ENCODE measurements at places on chromosomes 16 and 17.

- no peak for DNase-seq
Measured at GRCh38 chr16:49424961-49425360, 51.4 kb downstream of the C16orf78 start.

GRCh38 chr16:9311303-9311954 lies 220.0 kb downstream of the HAPSTR1 start:
- no peak for DNase-seq

DNA sequence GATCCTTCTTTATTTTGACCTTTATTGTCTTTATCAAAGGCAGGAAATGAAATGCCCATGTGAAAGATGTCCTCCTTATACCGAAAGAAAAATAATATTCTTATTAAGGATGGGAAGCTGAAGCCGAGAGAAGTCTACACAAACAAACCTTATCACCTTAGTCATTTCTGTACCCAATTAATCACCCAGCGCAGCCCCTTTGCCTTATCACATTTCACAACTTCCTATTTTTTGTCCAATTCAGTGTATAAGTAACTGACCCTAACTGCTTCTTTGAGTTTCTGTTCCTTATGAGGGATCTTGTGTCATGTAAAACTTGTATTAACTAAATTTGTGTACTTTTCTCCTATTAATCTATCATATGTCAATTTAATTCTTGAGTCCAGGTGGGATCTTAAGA lies 16.4 kb upstream of the CCL23 start:
- DNase-seq: no peak

DNA sequence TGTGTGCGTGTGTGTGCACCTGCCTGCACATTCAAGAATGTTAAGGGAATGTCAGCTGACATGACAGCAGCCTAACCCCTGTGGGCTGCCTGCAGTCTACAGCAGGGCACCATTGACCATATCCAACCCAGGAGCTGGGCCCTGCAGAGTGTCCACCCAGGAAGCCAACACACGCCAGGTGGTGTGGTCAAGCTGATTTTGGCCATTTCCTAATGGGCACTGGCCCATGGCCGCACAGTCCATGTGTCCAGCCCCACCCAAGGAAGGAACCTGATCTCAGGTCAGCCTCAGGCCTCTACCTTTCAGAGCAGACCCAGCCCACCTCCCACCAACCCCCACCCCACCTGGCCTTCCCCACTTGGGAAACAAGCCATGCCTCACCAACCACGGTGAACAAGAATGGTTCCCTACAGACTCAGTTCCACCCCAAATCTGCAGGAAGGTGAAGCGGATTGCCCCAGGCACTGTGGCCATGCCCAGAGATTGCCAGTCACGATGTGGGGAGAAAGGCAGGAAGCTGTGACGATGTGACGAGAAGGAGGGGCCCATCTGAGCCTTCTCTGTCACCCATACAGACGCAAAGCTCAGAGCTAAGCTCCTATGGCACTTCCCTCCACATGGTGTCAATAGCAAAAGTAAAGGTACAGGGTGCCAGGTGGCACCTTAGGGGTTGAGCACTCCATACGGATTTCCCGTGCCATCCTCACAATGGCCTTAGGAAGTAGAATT lies 77.5 kb downstream of the ZNF423 start:
- DNase-seq: no peak

DNA sequence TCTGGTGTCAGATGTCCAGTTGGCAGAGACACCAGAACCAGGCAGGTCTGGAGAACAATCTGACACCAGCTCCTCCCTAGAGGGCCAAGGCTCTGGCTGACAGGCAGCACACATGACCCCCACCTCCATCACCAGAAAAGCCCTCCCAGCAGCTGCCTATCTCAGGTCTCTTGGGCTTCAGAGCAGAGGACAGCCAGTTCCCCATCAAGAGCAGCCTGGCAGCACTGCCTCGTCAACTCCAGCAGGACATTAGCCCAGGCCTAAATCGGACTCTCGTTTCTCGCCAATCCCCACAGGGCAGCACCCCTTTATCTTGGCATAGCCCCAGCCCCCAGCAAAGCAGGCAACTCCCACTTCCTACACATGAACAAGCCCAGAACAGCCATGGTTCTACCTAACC lies 4.4 kb downstream of the JUP start:
- DNase-seq: no peak

DNA sequence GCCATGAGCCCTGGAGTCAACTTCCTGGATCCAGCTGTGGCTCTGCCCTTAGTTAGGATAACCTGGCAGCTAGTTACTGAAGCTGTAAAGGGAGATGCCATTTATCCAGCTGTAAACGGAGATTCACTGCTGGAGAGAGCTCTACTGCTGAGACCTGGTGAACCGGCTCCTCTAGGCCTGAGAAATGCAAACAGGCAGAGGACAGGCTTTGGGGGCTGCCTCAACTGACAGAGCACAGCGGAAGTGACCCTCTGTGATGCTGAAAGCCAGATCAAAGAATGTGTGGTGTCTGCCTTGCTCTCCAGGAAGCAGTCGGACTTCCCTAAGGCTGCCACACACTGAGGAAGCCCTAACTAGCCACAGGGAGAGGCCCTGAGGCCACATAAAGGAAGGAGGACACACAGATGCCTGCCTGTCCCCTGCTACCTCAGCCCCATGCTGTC lies 21.9 kb upstream of the GPRC5C start:
- no peak for DNase-seq

- DNase-seq: no peak
Measured at GRCh38 chr17:66547151-66547865, 244.9 kb downstream of the PRKCA start.

- DNase-seq: no peak
Measured at GRCh38 chr16:11359370-11359769, 14.1 kb downstream of the RMI2 start.

- DNase-seq: no peak
Measured at GRCh38 chr16:53949715-53950410, 245.9 kb downstream of the FTO start.

GRCh38 chr16:14148569-14148968 lies 77.5 kb downstream of the MRTFB start:
- DNase-seq: no peak

- DNase-seq: no peak
Measured at GRCh38 chr16:11409398-11409797, 64.1 kb downstream of the RMI2 start.

DNA sequence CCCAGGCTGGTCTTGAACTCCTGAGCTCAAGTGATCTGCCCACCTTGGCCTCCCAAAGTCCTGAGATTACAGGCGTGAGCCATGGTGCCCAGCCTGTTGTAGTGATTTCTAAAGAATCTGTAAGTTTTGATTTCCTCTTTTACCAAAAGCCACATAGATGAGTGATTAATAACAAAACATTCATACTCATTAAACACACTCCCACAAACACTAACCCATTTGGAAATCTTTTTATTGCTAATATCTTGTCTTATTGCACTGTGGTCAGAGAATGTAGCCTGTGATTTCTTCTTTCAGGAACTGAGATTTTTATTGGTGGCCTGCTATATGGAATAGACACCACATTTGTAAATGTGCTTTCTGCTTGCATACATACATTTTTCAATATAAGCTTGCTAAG lies 31.6 kb downstream of the MYH10 start:
- no peak for DNase-seq

GRCh38 chr17:44636562-44636961 lies 19.7 kb upstream of the MEIOC start:
- DNase-seq: no peak

GRCh38 chr17:65270499-65271253 lies 133.5 kb downstream of the RGS9 start:
- no peak for DNase-seq

- DNase-seq: peak; percentile 89
Measured at GRCh38 chr17:49193513-49194296, 16.7 kb downstream of the GNGT2 start.

GRCh38 chr16:72025404-72026114 lies 17.0 kb downstream of the DHODH start:
- DNase-seq: peak; percentile 67

DNA sequence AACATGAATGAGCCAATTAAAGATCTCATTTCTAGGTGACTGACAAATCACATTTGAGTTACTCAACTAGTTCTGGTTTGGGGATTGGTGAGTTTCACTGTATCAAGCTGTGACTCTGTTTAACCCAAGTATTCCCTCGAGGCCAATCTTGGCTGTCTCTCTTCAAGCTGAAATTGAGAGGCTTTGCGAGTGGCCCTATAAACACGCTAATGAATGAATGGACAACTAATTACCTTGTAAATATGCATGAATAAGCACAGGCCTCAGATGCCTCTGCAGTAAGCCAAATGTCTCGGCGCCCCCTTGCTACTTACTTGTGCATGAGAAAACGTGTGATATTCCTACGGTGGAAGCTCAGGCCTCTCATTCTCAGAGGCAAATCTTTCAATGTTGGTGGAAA lies 450.3 kb upstream of the PSMD7 start:
- no peak for DNase-seq

DNA sequence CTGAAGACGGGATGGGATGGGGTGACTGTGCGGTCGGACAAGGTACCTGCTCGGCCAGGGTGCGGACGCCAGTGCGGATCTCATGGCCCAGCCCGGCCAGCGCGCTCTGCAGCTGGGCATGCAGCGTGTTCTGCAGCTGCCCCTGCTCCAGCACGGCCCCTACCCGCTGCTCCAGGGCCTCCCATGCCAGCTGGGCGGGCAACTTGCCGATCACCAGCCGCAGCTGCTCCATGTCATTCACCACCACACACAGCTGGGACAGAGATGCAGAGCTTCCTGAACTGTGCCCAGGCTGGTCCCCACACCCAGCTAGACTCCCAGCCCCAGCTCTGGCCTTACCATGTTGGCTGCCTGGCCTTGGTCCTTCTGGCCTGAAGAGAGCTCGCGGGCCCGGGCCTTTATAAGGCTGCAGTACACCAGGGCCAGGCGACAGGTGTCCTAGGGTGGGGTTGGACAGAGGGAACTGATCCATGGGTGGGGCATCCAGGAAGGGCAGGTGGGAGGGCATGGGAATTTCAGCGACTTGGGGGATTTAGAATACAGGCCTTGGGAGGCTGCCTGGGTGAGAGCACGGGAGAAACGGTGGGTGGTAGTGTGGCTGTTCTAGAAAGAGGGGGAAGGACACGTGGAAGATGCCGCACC lies 9.8 kb downstream of the UNC13D start:
- DNase-seq: peak; percentile 42

- DNase-seq: no peak
Measured at GRCh38 chr17:77316191-77316641, 175.4 kb downstream of the SEC14L1 start.

- DNase-seq: no peak
Measured at GRCh38 chr17:29707212-29707571, 84.5 kb upstream of the CORO6 start.

GRCh38 chr16:23826528-23827045 lies 9.2 kb upstream of the PRKCB start:
- DNase-seq: no peak

DNA sequence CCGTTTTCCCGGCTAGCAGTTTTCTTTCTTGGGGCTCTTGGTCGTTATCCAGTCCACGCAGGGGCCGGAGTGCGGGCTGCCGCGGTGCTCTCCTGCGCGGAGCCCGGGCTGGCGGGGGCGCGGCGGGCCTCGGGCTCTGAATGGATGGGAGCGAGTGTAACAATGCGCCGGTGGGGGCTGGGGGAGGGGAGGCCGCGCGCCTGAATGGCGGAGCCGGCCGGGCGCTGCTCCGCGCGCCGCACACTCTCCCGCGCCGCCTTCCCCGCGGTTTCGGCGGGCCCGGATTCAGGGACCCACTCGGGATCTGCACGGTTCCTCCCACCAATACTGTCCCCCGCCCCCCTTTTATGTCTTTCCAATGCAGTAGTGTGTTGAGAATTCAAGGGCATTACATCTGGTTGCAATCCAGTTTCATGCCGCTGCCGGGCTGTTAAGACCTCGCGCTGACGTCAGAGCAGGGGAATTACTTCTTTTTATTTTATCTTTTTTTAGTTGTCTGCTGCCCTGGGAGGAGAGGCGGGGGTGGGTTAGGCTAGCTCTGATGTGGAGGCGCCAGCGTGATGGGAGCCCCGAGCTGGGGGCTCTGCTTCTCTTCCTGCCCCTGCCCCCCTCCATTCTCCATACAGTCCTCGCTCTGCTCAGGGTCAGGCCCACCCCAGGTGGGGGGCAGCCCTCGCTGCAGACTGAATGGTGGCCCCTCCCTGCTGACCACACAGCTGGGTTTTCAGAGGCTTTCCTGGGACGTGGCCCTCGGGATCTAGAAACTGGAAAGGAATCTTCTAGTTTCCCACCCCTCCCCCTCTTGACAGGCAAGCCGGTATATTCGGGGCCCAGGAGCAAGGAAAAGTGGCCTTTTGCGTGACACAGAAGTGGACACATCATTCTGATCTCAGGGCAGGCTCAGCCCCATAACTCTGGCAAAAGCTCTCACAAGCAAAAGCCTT lies 1.8 kb downstream of the RAI1 start:
- DNase-seq: peak; percentile 48

DNA sequence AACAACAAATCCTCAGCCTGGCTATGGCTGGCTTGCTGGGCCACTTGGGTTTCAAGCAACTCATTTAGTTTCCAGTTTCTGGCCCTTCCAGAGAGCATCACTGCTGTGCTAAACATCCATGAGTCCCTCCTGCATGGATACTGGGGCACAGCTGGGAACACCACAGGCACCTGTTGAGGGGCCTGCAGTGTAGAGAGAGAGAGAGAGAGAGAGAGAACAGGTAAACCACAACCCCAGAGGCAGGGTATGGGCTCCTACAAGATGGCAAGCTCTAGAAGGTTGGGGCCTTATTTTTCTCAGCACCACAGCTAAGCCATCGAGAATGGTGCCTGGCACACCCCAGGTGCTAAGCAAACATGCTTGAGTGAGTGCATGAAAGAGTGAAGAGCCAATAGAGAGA lies 120.3 kb downstream of the RBFOX3 start:
- DNase-seq: no peak

DNA sequence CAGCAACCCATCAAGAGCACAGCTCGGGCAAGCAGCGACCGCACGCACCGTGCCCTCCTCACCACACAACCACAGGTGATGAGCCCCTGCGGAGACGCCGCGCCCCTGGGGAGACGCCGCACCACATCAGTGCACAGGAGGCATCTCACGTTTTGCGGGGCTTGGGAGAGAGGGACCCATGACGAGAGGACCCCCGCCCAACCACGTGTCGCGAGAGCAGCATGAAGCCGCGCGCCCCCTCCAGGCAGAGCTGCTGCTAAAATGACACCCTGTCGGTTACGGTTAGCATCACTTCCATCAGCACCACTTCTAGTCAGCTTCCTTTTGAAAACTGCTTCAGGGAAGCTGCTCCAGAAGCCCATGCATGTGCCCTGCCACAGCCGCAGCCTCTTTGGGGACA lies 45.3 kb downstream of the KLHDC4 start:
- DNase-seq: no peak

GRCh38 chr16:164827-165538 lies 795 bp upstream of the HBM start:
- DNase-seq: no peak
